Tongue (tissue), 3 donors: ENCODE measurements at places on chromosomes 16 and 17. TPM values are rescaled to one million over a fixed set of nuclear protein-coding genes. Genes with fewer than 3 reads are reported as not detected.

The SLC16A11 gene
- total RNA-seq, result not detected

The ZG16 gene
- not detected for total RNA-seq

The CCL23 gene
- total RNA-seq, result not detected

The PYY gene
- total RNA-seq, result not detected

The NOXO1 gene
- 2.5 TPM for total RNA-seq

The CHST5 gene
- not detected for total RNA-seq

The RAC3 gene
- 7.4 TPM for total RNA-seq

The OTOP2 gene
- not detected for total RNA-seq

The KRTAP4-6 gene
- total RNA-seq, result not detected

The HSF4 gene
- total RNA-seq, result 3.8 TPM

The TOM1L2 gene
- 26.8 TPM for total RNA-seq

The RNF112 gene
- 3.2 TPM for total RNA-seq

The STX1B gene
- total RNA-seq, result 0.92 TPM

The C16orf86 gene
- 3.4 TPM for total RNA-seq

The C17orf75 gene
- 23.8 TPM for total RNA-seq

The EPX gene
- not detected for total RNA-seq

The ZBTB4 gene
- total RNA-seq, result 22.9 TPM

The ZNF469 gene
- total RNA-seq, result 4.4 TPM

The NQO1 gene
- 6.1 TPM for total RNA-seq

The CTRB2 gene
- total RNA-seq, result not detected

The SLC43A2 gene
- total RNA-seq, result 9.2 TPM

The GCGR gene
- not detected for total RNA-seq

The EFNB3 gene
- total RNA-seq, result 2.3 TPM

The HBQ1 gene
- total RNA-seq, result not detected

The HOXB6 gene
- not detected for total RNA-seq

The RNF135 gene
- total RNA-seq, result 13.7 TPM

The KRTAP4-9 gene
- not detected for total RNA-seq

The HOXB9 gene
- not detected for total RNA-seq

The ZCCHC14 gene
- total RNA-seq, result 19.2 TPM
